Stomach (tissue), 19 donors: ENCODE measurements at places on chromosomes 7 and 10.

GRCh38 chr7:106552645-106553445 is 108.1 kb downstream of the CCDC71L start:
- no peak for DNase-seq

DNA sequence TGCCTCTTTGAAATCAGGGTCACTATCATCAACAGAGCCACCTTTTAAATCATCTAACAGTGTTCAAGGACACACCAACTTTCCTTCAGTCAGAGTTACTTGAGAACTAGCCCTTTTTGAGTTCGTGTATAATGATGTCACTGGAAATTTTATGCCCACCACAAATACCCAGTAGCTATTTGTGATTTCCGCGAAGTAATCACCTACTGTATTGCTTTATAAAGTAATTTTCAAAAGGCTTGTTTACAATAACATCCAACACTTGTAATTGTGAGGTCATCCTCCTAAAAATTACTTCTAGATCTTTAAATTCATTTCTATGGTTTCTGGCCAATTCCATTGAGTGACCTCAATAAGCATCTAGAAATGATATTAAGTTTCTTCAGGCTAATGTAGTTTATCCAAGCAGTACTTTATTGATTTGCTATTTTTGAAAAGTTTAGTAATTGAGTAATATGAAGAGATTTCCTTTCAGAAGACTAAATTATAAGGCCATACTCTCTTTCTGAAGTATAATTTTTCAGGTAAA is 12.8 kb downstream of the TRDMT1 start:
- no peak for DNase-seq

DNA sequence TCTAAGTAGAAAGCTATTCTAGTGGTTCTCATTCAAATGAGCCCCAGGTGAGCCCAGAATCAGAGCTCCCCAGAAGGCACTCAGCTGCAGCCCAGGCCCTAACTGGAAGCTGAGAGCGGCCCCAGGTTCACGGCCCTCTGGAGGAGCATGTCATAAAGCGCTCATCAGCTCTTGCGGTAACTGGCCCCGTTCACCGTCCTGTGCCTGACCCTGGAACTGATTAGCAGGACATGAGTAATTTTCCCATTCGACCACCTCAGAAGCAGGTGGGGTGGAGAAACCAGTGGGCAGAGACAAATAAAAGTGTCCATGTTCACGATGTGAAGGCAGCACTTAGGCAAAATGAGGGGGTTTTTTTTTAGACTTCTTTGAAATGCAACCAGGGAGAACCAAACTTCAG is 136.1 kb upstream of the LYZL2 start:
- DNase-seq = no peak

- no peak for DNase-seq
Measured at GRCh38 chr7:82175319-82175718, 268.3 kb downstream of the CACNA2D1 start.

DNA sequence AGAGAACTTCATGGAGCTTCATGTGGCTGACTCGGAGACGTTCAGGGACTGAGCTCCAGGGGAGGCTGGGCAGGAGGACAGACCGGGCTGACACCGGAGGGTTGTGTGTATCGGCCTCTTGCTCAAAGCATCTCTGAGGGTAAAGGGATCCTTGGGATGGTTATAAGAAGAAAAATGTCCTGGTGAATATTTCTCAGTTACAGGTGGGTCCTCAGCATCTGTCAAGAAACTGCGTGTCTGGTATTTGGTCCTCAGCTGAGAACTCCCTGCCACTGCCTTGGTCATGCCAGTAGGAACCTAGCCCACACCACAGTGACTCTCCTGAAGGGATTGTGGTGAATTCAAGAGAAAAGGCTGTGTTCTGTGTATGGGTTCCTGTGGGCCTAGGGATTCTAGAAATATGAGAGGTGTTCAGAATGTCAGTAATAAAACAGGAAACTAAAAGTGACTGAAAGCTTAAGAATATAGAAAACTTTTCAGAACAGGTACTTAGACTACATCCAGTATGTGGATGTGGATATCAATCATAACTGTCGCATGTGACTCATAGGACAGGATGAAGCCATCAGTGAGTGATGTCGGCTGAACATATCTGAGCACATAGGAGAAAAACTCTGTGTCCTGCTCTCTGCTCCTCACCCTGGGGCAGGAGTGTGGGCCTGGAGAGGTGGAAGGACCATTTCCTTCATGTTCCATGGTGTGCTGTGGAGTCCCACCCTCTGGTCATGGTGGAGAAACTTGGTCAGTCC is 28.4 kb downstream of the MBL2 start:
- no peak for DNase-seq

GRCh38 chr7:9189703-9190102 is 756.3 kb downstream of the NXPH1 start:
- DNase-seq = no peak
